ENCODE measurements at places on chromosomes 4 and X.

GRCh38 chr4:77123411-77123810 is 33.6 kb upstream of the CCNG2 start:
- DNase-seq: no peak

GRCh38 chr4:15402146-15402545 is 25.7 kb upstream of the C1QTNF7 start:
- no peak for DNase-seq

DNA sequence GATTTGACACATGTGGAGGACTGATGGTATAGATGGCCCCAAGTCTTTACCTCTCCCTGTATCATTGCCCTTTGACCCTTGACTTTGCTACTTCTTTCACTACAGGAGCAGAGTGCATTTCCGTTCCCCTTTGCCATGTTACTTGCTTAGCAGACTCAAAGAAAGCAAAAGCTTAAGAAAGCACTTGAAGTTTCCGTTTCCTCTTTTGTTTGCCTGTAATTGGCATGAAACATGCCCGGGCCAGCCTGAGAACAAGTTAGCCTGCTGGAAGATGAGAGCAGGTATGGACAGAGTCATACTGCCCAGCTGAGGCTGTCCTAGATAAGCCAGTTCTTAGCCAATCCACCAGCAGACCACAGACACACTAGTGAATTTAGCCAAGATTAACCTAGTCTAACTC is 206.0 kb downstream of the BCOR start:
- no peak for DNase-seq

DNA sequence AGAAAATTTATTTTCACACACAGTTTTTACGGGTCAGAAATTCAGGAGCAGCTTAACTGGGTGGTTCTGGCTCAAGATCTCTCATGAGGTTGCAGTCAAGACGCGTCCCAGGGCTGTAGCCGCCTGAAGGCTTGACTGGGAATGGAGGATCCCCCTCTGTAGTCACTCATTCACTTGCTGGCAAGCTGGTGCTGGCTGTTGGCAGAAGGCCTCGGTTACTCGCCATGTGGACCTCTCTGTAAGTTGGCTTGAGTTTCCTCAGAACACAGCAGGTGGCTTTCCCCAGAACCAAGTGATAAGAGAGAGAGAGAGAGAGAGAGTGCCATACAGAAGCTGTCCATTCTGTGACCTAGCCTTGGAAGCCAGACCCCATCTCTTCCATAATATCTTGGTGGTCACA is 132.8 kb downstream of the DCLK2 start:
- DNase-seq: no peak

DNA sequence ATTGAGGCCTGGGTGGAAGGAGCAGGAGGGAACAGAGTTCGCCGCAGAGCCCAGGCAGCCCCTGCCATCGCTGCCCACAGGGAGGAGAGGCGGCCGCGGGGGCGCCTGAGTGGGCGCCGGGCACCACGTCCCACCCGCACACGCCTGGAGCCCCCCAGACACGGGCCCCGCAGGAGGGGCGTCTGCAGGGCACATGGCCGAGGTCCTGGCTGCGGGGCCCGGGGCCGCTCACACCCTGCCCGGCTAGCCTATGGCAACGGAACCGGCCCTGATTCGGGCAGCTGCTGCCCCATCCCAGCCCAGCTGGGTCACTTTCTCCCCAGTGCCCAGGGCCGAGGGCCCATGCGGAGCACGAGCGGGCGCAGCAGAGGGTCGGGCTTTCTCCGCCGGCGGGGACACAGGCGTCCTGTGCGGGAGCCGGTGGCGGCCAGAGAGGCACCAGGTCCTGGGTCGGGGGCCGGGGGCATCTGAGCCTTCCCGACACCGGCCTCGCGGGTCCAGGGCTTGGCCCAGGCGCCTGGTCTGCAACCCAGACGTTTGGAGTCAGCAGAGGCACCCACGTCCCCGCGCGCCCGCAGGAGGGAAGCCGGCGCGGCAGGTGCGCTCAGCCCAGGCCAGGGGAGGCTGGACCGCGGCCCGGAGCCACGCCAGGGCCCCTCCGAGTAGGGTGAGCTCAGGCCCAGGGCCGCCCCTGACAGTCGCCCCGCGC is 91.2 kb downstream of the FAM53A start:
- no peak for DNase-seq

GRCh38 chrX:3712051-3712869 is 1.2 kb downstream of the PRKX start:
- DNase-seq: no peak

DNA sequence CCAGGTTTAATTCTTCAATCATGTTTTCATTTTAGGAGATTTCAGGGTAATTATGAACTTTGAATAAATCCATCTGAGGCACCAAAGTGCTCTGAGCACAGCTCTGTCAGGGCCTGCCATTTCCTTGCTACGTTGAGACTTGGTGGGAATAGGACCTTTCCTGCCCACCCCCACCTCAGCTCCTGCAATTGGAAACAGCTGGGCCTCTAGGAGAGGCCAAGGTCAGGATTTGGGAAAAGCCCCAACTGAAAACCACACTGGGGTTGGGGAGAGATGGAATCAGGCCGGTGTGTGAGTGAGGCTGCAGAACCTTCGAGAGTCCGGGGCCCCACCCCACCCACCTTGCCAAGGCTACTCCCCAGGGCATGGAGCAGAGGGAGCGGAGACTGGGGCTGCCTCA is 212.7 kb upstream of the BCOR start:
- DNase-seq: no peak

DNA sequence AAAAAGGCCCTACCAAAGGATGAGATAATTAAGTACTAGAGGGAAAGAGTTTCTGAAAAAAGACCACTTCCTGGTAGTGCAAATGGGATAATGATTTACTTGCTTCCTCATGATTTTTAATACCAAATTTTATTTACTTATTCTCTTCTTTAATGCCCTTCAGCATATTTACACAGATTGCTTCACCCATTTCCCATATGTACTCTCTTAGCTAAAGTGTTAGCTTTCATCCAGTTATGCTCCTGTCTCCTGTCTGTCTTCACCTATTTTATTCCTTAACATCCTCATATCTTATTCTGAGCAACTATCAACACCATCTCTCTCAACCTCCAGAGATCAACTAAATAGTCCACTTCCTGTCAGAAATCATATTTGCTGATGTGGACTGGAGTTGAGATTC is 183.2 kb upstream of the HS3ST1 start:
- DNase-seq: no peak

- DNase-seq: no peak
Measured at GRCh38 chrX:109735202-109735744, 2.2 kb upstream of the ACSL4 start.

DNA sequence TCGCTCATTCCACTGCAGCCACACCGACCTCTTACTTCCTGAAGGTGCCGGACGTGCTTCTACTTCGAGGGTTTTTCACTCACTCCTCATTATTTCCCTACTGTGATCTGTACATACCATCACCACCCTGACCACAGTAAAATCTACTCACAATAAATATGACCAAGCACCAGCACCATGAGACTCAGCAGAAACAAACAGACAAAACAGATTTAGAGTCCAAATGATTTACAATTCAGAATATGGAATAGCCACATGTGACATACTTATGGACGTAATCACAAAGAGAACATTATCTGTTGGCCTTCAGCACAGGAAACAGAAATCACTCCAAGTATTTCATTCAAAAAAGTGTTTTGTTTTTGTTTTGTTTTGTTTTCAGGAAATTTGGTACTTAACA is 16.1 kb upstream of the KLB start:
- no peak for DNase-seq

GRCh38 chrX:15349046-15349445 is 13.7 kb upstream of the PIGA start:
- DNase-seq: no peak

DNA sequence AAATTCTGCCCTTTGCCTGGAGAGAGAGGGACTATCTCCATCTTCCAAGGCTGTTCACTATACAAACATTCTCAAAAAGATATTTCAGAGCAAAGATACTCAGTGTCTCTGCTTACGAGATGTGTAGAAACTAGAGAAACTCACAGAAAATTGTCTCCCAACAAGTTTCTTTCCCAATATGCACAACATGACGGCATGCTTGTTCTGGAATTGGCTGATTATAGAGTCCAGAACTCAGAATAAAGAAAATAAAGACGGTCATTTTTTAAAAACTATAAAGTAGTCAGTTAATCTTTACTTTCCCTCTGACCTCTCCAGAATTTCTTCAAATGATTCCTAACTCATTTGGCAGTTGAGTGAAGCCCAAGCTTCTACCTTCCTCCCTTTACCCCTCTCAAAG is 285.5 kb upstream of the KLF3 start:
- no peak for DNase-seq

- no peak for DNase-seq
Measured at GRCh38 chrX:134315866-134316265, 78.9 kb downstream of the CCDC160 start.

- no peak for DNase-seq
Measured at GRCh38 chrX:115616943-115617563, 56.1 kb downstream of the PLS3 start.

- no peak for DNase-seq
Measured at GRCh38 chr4:38069271-38069760, 109.1 kb downstream of the PTTG2 start.

DNA sequence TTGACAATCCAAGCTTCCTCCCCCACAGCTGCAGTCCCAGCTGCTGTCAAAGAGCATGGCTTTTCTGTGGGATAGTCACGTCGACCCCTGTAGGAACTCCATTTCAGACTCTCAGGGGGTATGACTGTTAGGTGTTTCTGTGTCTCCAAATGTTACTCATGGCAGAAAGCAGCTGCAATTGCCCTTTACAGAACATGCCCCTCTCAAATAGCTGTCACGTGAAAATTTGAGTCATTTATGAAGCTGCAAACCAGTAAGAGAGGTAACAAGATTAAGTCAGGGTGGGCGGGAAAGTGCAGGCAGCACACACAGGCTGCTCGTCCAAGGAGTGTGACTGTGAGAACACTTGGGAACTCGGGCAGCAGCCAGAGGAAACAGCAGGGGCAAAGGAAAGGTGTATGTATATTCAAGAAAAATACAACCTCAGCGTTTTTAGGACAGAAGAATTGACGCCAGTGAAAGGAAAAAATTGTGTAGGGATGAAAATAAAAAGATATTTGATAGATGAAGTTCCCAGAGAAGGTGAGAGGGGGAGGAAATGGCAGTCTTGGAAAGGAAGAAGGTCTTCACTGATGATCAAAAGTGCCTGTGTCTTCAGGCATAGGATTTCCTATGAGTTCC is 66.5 kb upstream of the TMEM184C start:
- DNase-seq: no peak

DNA sequence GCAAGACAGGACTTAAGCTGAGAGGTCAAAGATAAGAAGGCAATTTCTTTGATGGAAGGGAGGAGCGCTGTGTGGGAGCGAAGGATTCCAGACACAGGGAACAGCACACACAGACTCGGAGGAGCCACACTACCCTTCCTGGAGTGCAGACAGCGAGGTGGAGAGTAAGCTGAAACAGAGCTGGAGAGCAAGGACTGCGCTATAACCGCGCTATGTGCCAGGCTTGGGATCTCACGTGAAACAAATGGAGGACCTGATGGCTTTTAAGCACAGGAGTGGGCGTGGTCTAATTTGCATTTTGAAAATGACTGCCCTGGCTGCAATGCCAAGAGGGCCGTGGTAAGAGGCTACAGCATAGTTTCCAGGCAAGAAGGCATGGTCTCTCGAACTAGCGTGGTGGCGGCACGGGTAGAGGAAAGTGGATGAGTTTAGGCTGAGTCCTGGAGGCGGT is 113.9 kb upstream of the SORBS2 start:
- no peak for DNase-seq

GRCh38 chr4:111977419-111977965 is 167.8 kb upstream of the FAM241A start:
- no peak for DNase-seq

- no peak for DNase-seq
Measured at GRCh38 chr4:143375326-143376073, 38.8 kb downstream of the GAB1 start.

DNA sequence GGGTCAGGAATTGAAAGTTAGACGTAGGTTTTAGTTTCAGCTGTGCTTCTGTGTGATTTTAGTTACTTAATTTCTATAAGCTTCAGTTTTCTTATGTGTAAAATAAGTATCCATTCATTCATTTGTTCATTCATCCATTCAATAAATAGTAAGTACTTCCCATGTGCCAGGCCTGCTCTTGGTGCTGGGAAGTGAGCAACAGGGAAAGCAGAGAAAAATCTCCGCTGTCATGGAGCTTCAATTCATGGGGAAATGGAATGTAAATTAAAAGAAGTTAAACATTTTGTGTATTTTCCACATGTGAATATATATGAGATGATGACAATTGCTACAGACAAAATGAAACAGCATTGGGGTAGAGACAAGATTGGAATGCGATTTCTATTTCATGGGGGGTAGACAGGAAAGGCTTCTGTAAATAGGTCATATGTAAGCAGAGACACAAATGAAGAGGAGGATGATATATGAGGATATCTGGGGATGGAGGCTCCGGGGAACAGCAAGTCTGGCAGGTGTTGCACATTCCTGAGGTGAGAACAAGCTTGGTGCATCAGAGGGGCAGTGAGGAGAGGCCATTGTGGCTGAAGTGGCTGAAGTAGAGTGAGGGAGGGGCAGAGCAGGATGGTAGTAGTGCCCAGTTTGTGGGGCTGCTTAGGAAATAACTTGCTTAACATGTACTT is 66.2 kb downstream of the FHIP1A start:
- DNase-seq: no peak

DNA sequence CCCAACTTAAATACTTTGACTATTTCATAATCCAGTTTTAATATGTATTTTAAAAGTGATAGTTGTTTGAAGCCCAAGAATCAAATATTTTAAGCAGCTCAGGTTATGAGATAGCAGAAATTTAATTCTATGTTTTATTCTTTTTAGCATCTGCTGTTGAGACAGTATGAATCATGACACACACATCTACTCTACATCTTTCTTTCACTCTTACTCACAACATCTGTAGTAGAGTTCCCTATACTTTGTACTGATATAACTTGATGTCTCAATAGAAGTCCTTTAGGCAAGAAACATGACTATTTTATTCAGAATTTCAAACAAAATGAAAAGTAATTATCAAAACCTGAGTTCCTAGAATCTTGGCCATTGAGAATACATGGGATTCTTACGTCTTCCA is 187.9 kb upstream of the GNPDA2 start:
- DNase-seq: no peak

DNA sequence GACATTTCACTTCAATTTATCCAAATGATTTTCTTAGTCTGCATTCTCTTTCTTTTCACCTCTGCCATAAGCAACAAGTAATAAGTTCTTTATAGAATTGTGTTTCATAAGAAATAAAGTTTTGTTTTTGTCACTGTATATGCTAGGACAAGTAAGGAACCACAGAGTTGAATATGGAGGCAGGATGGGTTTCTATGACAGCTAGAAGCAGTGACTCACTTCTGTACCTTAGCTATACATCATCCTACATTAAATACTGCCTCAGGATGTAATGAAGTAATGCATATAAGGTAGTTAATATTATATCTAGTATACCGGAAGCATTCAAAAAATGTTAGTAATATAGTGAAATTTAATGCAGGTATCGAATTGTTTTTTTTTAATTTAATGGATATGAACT is 128.0 kb downstream of the PPA2 start:
- no peak for DNase-seq
